ENCODE measurements at places on chromosomes 6 and 20.
A peak's percentile ranks its signal among the peaks of the same experiment; 100 is the strongest.

- no peak for DNase-seq
Measured at GRCh38 chr6:143498428-143498827, 13.1 kb downstream of the FUCA2 start.

- no peak for DNase-seq
Measured at GRCh38 chr20:6029538-6029937, 24.3 kb downstream of the LRRN4 start.

- peak; percentile 25 for DNase-seq
Measured at GRCh38 chr6:52284131-52284459, 447 bp downstream of the MCM3 start.

GRCh38 chr6:154435400-154435945 lies 75.0 kb downstream of the CNKSR3 start:
- DNase-seq = no peak

DNA sequence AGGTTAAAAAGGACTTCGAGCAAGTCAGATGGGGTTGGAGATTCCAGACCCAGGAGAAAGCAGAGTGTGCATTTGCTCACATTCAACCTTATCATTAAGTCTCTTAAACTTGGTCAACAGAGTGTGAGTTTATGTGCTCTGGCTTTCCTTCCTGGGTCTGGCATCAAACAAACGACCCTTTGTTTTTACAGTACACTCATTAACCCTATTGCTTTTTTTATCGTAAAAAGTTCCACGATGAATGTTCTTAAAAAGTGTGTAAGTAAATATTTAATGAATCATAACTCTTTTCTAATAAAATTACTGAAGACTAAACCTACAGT lies 2.5 kb downstream of the FYN start:
- DNase-seq = no peak

- DNase-seq = peak; percentile 14
Measured at GRCh38 chr6:6730831-6731230, 142.3 kb downstream of the LY86 start.

- DNase-seq = no peak
Measured at GRCh38 chr6:139251045-139251690, 40.6 kb downstream of the TXLNB start.

DNA sequence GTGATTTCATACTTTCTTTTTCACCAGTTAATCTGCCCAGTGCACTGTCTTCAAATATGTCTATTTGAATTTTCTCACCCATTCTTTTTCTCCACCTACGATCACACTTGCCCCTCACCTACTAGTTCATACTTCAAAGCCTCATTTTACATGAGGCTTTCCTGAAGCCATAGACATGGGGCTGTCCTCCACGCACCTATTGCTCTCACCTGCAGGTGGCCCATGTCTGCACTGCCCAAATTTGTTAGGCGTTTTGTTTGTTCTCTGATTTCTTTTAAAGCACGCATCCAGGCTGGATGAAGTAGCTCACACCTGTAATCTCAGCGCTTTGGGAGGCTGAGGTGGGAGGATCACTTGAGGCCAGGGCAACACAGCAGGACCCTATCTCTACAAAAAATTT lies 106.8 kb upstream of the RIPOR2 start:
- no peak for DNase-seq

- DNase-seq = no peak
Measured at GRCh38 chr6:87441711-87442110, 31.1 kb upstream of the SLC35A1 start.

DNA sequence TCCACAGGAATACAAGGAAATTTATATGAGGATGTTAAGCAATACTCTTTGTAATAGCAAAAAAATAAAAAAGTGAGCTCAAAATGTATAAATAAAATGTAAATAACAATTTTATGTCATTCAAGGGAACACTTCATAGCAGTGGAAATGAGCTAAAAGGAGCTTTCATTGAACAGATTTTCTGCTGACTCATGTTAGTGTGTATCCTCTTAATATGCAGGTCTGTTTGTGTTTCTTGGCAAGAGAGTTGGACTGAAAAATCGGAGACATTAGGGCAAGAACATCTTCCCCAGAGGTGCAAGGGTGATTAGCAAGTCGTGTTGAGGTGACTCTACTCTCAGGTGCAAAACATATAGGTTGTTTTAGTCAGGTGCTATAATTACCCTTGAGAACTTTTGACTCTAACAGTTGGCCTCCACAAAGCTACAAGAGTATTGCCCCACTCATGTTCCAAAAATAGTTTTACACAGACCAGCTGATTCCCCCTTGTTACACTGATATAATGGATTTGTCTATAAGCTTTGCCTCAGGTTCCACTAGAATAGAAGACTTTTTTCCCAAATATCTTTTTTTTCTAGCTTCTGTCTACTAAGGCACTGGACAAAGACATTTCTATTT lies 702.9 kb downstream of the TENT5A start:
- no peak for DNase-seq

DNA sequence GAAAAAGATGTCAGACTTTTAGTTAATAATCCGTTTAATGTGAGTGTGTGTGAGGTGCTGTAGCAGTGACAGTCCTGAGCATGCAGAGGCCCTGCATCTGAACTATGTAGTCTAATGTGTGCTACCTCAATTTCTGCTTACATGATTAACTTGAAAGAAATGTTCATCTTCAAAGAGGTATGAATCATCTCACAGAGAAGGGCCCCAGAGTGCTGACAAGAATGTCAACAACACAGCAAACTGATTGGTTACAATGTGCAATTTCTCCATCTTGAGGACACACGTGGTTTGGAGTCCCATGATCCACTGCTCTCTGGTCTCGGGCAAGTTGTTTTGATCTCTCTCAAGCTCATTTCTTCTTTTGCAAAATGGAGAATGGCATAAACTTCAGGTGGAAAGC lies 61.7 kb upstream of the EMILIN3 start:
- no peak for DNase-seq

DNA sequence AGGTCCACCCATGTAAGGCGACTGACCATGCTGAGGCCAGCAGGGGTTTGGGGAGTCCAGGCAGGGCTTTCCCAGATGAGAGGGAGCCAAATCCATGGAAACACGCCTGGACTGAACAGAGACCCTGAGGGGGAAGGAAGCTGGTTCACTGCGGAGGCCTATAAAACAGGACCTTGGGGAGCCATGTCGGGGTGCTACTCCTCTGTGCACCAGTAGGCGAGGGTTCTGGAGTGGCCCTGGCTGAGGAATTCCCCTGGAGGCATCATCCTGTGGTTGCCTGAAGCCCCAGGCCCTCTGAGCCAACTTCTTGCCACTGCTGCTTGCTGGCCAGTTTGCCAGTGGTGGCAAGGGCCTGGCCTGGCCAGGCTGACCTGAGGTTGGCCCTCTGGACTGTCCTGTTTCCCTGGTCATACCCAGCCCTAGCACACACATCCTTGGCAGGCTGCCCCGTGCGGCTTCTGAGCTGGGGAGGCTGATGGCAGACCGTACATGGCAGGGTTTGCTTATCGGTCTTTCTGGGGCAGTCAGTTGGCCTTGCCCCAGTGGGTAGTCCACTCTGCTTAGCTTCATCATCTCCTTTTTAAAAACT lies 2.2 kb upstream of the LRRN4 start:
- DNase-seq = no peak

DNA sequence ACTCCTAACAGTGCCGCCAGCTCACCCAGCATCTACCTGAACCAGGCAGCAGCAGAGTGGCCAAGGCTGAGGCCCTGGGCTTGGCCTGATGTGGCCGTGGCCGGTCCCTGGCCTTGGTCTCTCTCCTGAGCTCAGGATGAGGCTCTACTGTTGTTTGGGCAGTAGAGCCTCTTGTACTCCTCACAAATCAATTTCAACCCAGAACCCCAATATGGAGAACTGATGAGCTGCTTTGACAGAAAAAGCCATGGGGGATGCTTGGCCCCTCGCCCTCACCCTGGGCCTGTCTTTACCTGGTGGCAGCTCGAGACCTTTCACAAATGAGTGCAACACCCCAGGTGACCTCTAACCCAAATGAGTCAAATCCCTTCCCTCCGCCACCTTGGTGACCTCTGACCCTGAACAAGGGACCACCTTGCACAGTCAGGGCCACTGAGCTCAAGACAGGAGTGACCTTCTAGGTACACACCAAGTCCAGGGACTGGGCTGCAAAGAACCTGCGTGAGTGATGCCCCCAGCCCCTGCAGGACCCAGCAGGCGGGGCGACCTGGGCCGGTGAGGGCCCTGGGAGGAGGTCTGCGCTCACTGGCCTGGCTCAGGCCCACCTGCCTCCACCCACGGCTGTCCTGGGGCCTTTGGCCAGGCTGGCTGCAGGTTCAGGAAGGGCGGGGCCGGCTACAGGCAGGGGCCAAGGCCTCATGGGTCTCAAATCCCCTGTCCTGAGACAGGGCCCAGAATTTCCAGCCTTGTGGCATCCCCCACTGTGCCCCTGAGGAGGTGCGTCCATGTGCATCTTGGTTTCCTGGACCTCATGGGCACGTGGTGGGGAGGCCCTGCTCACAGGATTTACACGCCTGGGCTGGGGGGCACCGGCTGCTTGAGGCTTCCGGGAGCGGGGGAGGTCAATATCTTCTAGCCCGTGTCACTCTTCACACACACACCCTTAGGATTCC lies 30.2 kb downstream of the PSMG4 start:
- DNase-seq = no peak

GRCh38 chr20:34337982-34338726 lies 24.9 kb upstream of the ITCH start:
- no peak for DNase-seq

DNA sequence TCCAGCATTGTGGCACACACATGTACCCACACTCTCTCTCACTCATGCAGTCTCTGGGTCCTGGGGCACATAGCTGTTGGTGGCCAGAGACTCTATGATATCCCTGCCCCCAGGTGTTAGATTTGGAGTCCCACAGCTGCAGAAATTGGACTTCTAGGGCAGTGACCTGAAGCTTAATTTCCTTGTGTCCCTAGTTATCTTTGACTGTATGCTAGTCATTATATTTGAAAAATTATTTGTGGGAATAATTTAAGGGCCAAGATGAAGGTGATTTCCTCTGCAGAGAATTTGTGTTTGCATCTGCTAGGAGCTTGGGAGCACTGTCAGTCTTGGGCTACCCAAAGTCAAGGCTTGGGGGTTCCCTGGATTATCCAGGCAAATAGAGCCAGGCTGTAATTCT lies 50.1 kb downstream of the ZBTB9 start:
- no peak for DNase-seq

- peak; percentile 16 for DNase-seq
Measured at GRCh38 chr6:46419576-46420002, 71.7 kb downstream of the RCAN2 start.

DNA sequence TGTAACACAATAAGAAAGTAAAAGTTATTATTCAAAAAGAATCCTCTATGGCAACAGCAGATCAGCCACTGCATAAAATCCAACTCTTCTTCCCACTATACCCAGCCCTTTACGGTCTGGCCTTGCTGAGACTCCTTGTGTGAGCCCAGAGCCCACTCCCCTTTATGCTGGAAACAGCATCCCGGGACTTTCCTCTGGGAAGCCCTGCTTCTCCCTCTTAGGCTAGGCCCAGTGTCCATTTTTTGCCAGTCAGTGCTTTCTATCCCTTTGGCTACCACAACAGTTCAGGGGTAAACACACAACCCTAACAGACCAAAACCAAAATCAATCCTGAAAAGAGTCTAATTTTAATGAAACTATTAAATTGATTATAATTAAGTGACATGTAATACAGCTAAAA lies 20.6 kb downstream of the FKBP5 start:
- no peak for DNase-seq
